Transverse colon (tissue), 4 donors: ENCODE measurements at places on chromosomes 5 and 9. TPM values are rescaled to one million over a fixed set of nuclear protein-coding genes. Genes with fewer than 3 reads are reported as not detected.
A peak's percentile ranks its signal among the peaks of the same experiment; 100 is the strongest.

The TXNDC15 gene
- 45.1 TPM for total RNA-seq

The NMUR2 gene
- total RNA-seq = not detected

The GABRA6 gene
- not detected for total RNA-seq

The GAPT gene
- not detected for total RNA-seq

The C7 gene
- 77.4 TPM for total RNA-seq

The PCDHGA1 gene
- total RNA-seq = 0.55 TPM

The ACTBL2 gene
- not detected for total RNA-seq

The ZBED3 gene
- 1.9 TPM for total RNA-seq

GRCh38 chr5:112958093-112959088 is 18.2 kb upstream of the DCP2 start:
- no peak overlapping the region for H3K4me3 ChIP-seq
- no peaks in the 10 kb centered on the region for H3K36me3 ChIP-seq
- DNase-seq = peak; percentile 29
- H3K27me3 ChIP-seq = no peaks in the 10 kb centered on the region
- H3K27ac ChIP-seq = peak overlapping the region; percentile 39

- no peaks in the 10 kb centered on the region for H3K36me3 ChIP-seq
- peaks cover 35% of the 10 kb centered on the region for H3K4me1 ChIP-seq
- peak; percentile 86 for DNase-seq
- peak overlapping the region; percentile 27 for H3K4me3 ChIP-seq
Observed at GRCh38 chr5:124651663-124652513, 94.6 kb downstream of the ZNF608 start.

DNA sequence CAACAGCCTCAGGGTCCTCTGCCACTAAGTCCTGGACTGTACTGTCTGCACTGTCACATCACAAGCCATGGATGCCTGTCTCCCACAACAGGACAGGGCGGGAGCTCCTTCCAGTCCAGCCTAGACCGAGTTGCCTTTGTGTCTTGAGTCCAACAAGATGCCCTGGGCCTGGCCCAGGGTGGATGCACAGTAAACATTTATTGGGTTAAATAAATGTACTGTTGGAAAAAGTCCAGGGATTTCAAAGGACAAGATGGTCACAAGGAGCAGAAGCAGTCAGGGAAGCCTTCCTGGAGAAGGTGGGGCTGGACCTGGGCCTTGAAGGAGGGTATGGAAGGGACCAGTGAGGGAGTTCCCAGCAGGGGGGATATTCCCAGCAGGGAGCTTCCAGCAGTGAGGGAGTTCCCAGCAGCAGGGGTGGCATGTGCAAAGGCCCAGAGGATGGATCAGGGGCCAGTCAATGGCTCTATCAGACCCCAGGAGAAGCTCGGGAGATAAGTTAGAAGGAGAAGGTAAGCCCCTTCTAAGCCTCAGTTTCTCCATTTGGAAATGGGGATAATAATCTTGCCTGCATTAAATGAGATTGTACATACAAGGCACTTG is 72.7 kb upstream of the NEURL1B start:
- peak; percentile 67 for DNase-seq
- no peak overlapping the region for H3K4me3 ChIP-seq
- peaks cover 54% of the 10 kb centered on the region for H3K4me1 ChIP-seq
- H3K27me3 ChIP-seq = no peaks in the 10 kb centered on the region
- H3K27ac ChIP-seq = peak overlapping the region; percentile 52
- no peaks in the 10 kb centered on the region for H3K36me3 ChIP-seq

DNA sequence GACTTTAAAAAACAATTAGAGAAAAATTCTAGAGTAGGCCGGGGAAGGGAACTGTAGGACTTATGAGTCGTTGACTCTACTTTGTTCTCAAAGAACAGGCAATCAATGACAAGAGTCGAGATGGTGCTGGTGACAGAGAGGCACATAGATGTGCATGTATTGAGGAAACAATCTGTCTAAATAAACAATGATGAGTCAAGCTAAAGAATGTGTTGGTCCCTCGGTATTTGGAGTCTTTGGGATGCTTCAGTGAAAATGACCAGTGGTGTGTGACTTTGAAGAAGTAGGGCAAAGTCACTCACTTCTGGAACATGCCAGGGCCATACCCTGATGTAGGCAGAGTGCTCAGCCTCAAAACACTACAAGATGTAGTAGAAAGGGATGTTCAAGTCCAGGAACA is 288.1 kb upstream of the PANK3 start:
- H3K4me3 ChIP-seq = no peak overlapping the region
- H3K27ac ChIP-seq = no peak overlapping the region
- H3K27me3 ChIP-seq = no peaks in the 10 kb centered on the region
- no peaks in the 10 kb centered on the region for H3K4me1 ChIP-seq
- no peak for DNase-seq

DNA sequence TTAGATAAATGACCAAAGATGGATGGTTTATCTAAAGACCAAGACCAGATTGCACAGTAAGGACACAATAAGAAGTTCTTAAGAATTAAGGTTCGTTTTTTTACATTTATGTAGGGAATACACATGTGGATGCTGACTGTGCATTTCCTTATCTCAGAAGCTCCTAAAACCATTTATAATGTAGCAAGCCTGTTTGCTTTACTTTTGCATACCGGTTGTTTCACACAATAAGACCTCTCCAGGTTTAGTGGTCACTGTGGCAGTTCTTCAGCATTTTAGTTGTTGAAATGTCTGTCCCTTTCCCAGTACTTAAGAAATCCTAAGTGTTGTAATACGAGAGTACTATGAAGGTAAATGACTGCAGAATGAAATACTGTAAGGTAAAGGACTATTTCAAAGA is 43.6 kb downstream of the BASP1 start:
- no peak overlapping the region for H3K27ac ChIP-seq
- no peaks in the 10 kb centered on the region for H3K27me3 ChIP-seq
- peaks cover 31% of the 10 kb centered on the region for H3K4me1 ChIP-seq
- DNase-seq = no peak
- no peak overlapping the region for H3K4me3 ChIP-seq

DNA sequence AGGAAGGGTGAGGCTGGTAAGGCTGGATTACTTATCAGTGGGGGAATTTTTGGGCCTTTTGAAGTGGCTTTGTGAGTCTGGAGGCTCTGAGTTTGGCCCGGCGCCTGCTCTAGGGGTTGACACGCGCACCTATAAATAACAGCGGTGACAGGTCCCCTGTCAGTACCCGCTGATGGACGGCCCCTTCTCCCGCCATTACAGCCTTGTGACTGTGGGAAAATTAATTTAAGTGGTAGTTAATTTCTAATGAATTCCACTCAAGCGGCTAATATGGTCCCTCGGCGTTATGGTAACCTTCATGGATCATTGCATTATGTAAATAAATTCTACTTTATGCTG is 16.5 kb downstream of the MRPL36 start:
- H3K4me3 ChIP-seq = no peak overlapping the region
- no peaks in the 10 kb centered on the region for H3K36me3 ChIP-seq
- H3K27ac ChIP-seq = no peak overlapping the region
- H3K27me3 ChIP-seq = peaks cover 5% of the 10 kb centered on the region

- no peak overlapping the region for H3K27ac ChIP-seq
- no peak for DNase-seq
- no peak overlapping the region for H3K4me3 ChIP-seq
- peaks cover 98% of the 10 kb centered on the region for H3K27me3 ChIP-seq
Observed at GRCh38 chr5:3597167-3598007, 1.8 kb downstream of the IRX1 start.

GRCh38 chr9:34496149-34496712 is 26.6 kb downstream of the ENHO start:
- DNase-seq = no peak
- H3K27me3 ChIP-seq = no peaks in the 10 kb centered on the region
- no peaks in the 10 kb centered on the region for H3K4me1 ChIP-seq
- no peak overlapping the region for H3K27ac ChIP-seq

DNA sequence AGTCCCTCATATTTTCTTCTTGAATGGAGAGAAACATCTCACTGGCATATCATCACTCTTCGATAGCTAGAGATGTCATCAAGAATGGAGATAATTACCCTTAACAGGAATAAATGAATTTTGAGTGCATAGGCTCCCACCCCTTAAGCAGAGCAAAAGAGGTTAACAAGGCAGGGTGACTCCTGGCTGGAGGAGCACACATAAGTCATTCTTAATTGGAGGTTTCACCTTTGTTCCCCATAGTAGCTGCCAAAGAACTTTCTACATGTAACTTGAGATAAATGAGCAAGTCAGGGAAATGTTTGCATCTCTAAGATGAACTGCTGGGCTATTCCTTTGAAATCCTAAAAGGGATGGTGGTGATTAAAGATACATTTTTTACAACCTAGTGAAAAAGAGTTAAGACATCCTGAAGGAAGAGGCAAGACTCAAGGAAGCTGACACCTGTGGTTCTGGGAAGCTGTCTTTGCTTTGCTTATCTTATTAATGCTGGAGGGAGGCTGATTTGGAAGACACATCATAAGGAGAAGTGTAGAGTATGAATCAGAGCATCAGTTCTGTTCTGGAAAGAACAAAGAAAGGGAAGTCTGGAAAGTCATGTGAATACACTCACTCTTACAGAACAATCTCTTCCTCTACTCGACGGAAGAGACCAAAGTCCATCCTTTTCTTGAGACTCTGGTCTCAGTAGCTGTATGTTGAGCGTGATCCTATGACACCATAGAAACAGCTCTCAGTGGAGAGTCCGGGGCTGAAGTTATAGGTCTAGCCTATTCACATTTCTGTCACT is 326.3 kb downstream of the OSTF1 start:
- H3K4me3 ChIP-seq = no peak overlapping the region
- DNase-seq = no peak
- no peaks in the 10 kb centered on the region for H3K27me3 ChIP-seq
- H3K4me1 ChIP-seq = no peaks in the 10 kb centered on the region

GRCh38 chr5:7745882-7746610 is 104.9 kb downstream of the CFAP90 start:
- peak; percentile 65 for DNase-seq
- no peaks in the 10 kb centered on the region for H3K36me3 ChIP-seq
- H3K4me1 ChIP-seq = no peaks in the 10 kb centered on the region
- H3K27me3 ChIP-seq = no peaks in the 10 kb centered on the region

- H3K27me3 ChIP-seq = no peaks in the 10 kb centered on the region
- H3K27ac ChIP-seq = no peak overlapping the region
- no peak overlapping the region for H3K4me3 ChIP-seq
- no peaks in the 10 kb centered on the region for H3K4me1 ChIP-seq
- no peak for DNase-seq
Observed at GRCh38 chr5:98468188-98468869, 305.1 kb upstream of the RGMB start.

- H3K27me3 ChIP-seq = no peaks in the 10 kb centered on the region
- peaks cover 39% of the 10 kb centered on the region for H3K36me3 ChIP-seq
- H3K4me3 ChIP-seq = no peak overlapping the region
- H3K4me1 ChIP-seq = no peaks in the 10 kb centered on the region
Observed at GRCh38 chr5:176908675-176909368, 9.7 kb upstream of the HK3 start.

GRCh38 chr9:134890155-134890495 is 9.5 kb downstream of the FCN2 start:
- no peaks in the 10 kb centered on the region for H3K27me3 ChIP-seq
- no peaks in the 10 kb centered on the region for H3K36me3 ChIP-seq
- H3K27ac ChIP-seq = no peak overlapping the region
- H3K4me3 ChIP-seq = no peak overlapping the region
- no peaks in the 10 kb centered on the region for H3K4me1 ChIP-seq
- DNase-seq = no peak

GRCh38 chr9:97706246-97706645 is 9.1 kb upstream of the XPA start:
- no peaks in the 10 kb centered on the region for H3K4me1 ChIP-seq
- no peak overlapping the region for H3K27ac ChIP-seq
- H3K36me3 ChIP-seq = no peaks in the 10 kb centered on the region
- peaks cover 9% of the 10 kb centered on the region for H3K27me3 ChIP-seq

DNA sequence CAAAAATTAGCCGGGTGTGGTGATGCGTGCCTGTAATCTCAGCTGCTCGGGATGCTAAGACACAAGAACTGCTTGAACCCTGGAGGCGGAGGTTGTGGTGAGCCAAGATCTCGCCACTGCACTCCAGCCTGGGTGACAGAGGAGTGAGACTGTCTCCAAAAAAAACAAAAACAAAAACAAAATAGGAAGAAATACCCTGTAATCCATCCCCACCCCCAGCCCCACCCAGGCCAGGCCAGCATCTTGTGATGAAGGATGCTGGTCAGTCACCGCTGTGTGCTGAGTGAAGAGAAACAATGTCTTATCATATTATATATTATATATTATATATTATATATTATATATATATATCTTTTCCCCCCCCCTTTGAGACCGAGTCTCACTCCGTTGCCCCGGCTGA is 15.4 kb upstream of the CCIN start:
- H3K4me1 ChIP-seq = peaks cover 19% of the 10 kb centered on the region
- peak overlapping the region; percentile 86 for H3K27ac ChIP-seq

DNA sequence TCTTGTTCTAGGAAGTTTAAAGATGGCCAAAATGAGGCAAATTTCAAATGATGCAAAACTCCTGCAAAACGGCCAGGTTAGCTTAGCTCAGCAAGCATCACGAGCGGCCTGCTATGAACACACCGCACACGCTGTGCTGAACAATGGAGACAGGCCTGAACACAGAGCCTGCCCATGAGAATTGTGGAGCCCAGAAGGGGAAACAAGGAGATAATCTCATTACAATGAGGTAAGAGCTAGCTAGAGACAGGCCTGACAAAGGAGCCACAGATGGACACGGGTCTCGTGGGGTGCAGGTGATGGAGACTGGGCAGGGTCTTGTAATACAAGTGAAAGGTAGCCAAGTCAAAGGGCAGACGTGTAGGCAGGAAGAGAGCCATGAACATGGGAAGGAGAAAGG is 50.2 kb downstream of the PSMB7 start:
- H3K27me3 ChIP-seq = no peaks in the 10 kb centered on the region
- no peak overlapping the region for H3K27ac ChIP-seq
- H3K36me3 ChIP-seq = no peaks in the 10 kb centered on the region
- no peaks in the 10 kb centered on the region for H3K4me1 ChIP-seq
- DNase-seq = no peak

- H3K36me3 ChIP-seq = no peaks in the 10 kb centered on the region
- H3K4me3 ChIP-seq = no peak overlapping the region
- H3K27me3 ChIP-seq = no peaks in the 10 kb centered on the region
- no peak overlapping the region for H3K27ac ChIP-seq
- H3K4me1 ChIP-seq = no peaks in the 10 kb centered on the region
- no peak for DNase-seq
Observed at GRCh38 chr9:34600908-34601307, 11.0 kb downstream of the RPP25L start.

DNA sequence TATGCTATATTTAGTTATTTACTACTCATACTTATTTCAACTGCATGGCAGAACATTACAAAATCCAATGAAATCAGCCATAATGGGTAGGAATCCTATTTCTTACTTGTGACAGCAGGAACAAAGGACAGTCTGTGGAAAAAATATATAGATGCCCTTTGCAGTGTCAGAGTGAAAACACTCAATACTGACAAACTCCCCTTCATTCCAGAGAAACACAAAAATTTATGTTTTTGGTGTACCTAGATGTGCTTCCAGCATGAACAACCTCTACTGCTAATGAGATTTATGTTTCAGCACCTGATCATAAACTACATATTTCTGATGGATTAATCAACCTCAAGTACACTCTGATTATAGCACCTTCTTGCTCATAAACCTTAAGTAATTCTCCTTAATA is 132.4 kb downstream of the CDH10 start:
- DNase-seq = no peak
- H3K36me3 ChIP-seq = no peaks in the 10 kb centered on the region
- H3K27me3 ChIP-seq = no peaks in the 10 kb centered on the region
- no peak overlapping the region for H3K27ac ChIP-seq
- no peak overlapping the region for H3K4me3 ChIP-seq
